ENCODE measurements at places on chromosomes 12 and 14.

DNA sequence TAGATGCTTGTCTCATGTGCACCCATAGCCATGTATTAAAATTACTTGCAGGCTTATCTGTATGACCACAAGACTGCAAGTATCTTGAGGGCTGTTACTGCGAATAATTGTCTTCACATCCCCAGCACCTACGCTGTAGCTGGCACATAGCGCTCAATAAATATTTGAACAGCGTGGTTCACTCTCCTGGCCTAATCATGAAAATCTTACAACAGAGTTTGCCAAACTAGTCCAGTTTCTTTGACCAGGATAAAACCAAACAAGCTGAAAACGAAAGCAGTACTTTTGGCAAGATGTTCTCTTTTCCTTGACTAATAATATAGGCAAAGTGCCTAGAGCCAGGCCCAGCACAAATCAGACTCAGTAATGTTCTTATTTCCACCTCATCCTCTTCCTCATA, 106.7 kb downstream of the RPS29 start:
- no peak for DNase-seq

DNA sequence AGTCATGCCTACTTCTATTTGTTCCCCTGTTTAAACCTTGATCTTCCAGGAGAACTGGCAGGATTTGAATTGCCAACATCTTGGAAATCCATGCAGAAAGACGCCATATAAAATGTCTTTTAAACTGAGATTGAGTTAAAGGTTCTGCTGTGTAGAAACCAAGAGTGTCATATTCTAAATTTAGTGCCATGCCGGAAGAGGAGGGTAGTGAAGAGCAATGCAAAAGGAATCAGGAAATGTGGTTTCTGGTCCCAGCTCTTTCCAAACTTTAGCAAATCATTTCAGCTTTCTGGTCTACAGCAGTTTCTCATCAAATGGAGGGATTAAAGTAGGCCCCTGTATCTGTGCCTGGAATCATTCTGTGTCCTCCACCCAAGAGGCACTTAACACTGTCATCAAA, 85.7 kb downstream of the BTG1 start:
- DNase-seq: no peak

DNA sequence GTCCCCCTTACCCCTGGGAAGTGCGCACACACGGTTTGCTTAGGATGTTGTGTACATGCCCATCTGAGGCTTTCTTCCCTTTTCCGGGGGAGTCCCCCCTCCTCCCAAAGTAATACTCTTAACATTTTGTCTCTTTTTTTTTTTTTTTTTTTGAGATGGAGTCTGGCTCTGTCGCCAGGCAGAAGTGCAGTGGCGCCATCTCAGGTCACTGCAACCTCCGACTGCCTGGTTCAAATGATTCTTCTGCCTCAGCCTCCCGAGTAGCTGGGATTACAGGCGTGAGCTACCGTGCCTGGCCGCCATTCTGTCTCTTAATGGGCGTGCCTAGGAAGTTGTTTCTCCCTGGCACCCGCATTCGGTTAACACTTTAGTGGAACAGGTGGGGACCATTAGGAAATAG, 4.5 kb upstream of the GMFB start:
- DNase-seq: no peak

- DNase-seq: no peak
Measured at GRCh38 chr12:16359512-16360491, 12.4 kb downstream of the MGST1 start.

GRCh38 chr14:89178800-89179535, 238.1 kb downstream of the FOXN3 start:
- no peak for DNase-seq

GRCh38 chr14:100816950-100817901, 8.7 kb upstream of the MEG3 start:
- no peak for DNase-seq

DNA sequence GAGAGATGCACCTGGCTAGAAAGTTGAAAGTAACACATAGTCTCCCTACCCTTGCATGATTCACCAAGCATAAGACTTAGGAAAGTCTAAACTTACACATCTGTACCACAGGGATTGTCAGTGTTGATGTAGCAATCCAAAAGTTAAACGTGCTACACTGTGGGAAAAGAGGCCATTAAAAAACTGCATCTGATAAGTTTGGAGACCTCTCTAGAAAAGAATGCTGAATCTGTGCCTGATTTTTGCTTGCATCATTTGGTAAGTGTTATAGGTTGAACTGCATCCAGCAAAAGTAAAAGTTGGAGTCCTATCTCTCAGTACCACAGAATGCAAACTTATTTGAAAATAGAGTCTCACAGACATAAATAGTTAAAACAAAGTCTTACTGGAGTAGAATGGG, 126.6 kb downstream of the SLC6A15 start:
- DNase-seq: no peak
